ENCODE measurements at places on chromosomes 4 and X.

DNA sequence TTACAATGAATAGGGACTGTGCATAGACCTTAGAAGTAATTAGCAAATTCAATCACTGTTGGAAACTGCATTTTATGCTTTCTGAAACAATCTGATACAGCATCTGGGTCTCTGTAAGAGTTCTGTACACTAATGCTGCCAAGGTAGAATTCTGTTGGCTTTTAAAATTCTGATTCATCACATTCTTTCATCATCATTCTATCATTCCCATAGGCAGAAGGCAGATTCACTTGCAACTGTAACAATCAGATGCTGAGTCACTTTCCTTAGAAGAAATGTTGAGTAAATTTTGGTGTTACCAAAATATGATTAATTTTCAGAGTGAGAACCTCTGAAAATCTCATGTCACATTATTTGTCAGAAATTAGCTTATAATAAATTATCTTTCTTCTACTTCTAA lies 267.2 kb downstream of the MAPK10 start:
- no peak for DNase-seq

DNA sequence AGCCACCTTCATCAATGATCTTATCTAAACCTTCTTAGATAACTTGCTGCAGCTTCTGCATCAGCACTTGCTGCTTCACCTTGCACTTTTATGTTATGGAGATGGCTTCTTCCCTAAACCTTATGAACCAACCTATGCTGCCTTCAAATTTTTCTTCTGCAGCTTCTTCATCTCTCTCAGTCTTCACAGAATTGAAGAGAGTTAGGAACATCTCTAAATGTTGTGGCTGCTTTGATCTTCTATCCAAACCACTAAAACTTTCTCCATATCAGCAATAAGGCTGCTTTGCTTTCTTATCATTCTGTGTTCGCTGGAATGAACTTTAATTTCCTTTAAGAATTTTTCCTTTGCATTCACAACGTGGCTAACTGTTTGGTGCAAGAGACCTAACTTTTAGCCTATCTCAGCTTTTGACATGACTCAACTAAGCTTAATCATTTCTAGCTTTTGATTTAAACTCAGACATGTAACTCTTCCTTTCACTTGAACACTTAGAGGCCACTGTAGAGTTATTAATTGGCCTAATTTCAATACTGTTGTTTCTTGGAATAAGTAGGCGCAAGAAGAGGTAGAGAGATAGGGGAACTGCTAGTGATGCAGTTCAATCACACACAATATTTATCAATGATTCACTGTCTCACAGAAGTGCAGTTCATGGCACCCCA lies 36.1 kb upstream of the CORIN start:
- DNase-seq: no peak

DNA sequence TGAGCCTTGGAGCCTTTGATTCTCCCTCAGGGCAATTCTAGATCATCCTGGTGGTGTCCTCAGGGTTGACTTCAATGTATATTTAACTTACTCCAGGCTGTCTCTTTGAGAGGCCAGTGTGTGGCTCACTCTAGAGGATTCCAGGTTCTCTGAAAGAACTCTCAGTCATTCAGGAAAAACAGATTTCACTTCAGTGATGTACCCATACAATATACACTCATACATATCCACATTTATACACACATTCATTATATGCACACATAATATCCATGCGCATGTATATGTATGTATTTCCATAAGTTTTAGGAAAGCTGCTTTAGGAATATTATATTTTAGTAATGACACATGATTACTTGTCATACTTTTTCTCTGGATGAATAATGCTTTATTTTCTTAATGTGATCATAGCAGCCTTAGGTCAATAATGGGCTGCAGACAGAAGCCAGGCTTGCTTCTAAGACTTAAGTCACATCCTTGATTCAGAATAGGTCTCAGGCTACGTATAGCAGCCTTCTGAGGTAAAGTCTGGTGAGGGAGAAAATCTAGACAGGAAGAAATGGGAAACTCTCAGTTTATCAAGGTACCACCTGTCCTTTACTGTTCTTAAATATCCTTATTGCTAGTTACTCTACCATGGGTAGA lies 397.0 kb downstream of the GPAT3 start:
- no peak for DNase-seq

- no peak for DNase-seq
Observed at GRCh38 chr4:165813606-165814005, 59.4 kb upstream of the TLL1 start.

GRCh38 chrX:83511208-83511607 lies 3.1 kb downstream of the POU3F4 start:
- no peak for DNase-seq

GRCh38 chrX:17020356-17020755 lies 73.9 kb downstream of the REPS2 start:
- DNase-seq: peak; percentile 40

- DNase-seq: no peak
Observed at GRCh38 chr4:80900908-80901307, 129.6 kb upstream of the BMP3 start.

- no peak for DNase-seq
Observed at GRCh38 chrX:19555236-19555635, 39.9 kb upstream of the MAP3K15 start.

- DNase-seq: no peak
Observed at GRCh38 chr4:38145033-38145678, 185.0 kb downstream of the PTTG2 start.

DNA sequence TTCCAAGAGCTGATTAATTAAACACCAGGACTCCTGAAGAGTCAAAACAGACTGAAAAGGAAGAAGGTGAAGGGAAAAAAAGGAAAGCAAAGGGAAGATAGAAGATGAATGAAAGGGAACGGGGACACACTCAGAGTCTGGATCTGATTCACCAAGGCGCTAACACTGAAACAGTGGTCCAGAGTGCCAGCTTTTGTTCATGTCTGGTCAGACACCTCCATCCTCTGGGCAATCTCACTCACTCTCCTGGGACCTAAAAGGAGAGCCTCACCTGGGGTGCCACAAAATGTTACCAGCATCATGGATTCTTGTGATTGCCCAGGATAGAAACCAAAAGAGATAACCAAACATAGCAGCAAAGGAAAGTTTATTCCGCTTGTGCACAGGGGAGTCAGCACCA lies 120.3 kb upstream of the AFF2 start:
- no peak for DNase-seq

DNA sequence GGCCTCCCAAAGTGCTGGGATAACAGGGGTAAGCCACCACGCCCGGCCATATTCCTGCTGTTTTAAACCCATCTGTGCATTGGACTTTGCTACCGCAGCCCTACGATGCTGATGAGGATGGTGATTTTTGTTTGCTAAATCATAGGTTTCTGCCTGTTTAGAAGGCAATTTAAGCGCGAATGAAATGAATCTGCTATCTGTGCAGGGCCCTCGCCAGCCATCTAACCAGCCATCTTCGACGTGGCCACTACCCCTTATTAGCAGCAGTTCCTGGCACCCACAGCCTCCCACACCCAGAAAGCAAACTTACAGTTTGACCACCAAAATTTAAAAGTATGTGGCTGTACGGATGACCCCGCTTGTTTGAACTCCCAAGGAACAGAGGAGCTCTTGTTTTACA lies 178.5 kb downstream of the SHOX start:
- no peak for DNase-seq

DNA sequence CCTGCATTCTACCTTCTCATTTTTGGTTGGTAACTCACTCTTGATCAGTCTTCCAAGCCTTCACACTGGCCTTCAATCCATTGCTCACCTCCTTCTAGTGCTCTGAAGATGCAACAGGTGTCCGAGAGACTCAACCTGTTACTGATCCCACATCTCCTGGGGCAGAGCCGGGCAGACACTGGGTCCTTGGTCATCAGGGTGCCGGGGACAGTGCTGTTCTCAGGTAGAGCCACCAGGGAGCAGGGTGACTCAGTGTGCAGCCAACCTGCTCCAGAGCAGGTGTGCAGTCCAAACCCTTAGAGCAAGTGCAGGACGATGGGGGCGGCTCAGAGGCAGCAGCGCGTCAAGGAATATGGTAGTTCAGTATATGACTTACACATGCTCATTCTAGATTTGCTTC lies 188.4 kb downstream of the DHX15 start:
- DNase-seq: no peak

- DNase-seq: no peak
Observed at GRCh38 chrX:110944751-110945675, 149.4 kb upstream of the CHRDL1 start.

DNA sequence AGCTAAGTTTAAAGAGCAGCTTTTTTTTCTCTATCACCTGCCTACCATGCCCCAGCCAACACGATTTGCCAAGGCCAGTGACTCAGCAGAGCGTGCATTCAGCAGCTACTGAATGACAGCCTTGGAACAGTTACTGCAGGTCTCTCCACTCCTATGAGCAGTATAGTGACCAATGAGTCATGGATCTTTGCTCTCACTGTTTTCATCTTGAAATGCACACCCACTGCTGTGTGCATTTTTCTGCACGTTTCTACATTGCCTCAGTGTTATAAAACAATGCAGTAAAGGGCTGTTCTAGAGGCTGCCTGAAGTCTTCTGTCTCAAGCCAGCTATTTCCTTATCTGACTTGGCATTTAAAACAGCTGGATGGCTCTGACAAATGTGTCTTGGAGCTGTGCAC lies 66.0 kb upstream of the C4orf54 start:
- DNase-seq: peak; percentile 32

DNA sequence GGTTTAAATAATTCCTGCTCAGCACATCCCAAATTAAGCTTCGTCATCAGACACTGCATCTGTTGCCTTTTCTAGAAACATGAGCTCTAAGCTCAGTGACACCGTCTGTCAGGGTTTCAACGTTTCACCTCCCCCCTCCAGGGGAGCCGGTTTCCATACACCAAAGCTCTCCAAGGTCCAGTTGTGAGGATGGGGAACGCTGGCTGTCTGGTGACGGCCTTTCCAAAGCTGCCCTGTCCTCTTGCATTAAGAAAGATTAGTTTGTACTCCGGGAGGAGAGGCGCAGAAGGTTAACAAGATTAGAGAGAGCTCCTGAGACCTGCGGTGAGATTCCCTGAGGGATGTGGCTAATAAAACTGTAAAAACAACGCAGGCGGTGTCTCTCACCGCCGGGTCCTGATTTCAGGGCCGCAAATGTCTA lies 43.2 kb downstream of the ASMT start:
- DNase-seq: no peak

- no peak for DNase-seq
Observed at GRCh38 chr4:155419266-155419665, 42.5 kb upstream of the MAP9 start.

DNA sequence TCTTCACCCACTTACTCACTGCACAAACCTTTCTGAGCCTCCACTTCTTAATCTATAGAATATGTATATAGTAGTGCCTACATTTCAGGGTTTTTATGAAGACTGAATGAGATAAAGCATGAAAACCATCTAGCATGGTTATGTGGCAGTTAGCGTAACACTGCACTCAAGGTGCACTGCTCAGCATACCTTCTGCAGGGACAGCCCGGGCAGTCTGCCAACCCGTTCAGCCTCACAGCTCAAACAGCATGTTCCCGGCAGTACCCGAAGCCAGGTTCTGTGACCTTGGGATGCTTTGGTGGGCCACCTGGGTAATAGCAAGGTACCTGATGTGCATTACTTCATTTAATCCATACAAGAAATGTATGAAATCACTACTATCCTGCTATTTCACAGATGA lies 81.4 kb downstream of the DOCK11 start:
- peak; percentile 41 for DNase-seq

GRCh38 chr4:168880811-168881595 lies 129.1 kb downstream of the CBR4 start:
- DNase-seq: no peak

DNA sequence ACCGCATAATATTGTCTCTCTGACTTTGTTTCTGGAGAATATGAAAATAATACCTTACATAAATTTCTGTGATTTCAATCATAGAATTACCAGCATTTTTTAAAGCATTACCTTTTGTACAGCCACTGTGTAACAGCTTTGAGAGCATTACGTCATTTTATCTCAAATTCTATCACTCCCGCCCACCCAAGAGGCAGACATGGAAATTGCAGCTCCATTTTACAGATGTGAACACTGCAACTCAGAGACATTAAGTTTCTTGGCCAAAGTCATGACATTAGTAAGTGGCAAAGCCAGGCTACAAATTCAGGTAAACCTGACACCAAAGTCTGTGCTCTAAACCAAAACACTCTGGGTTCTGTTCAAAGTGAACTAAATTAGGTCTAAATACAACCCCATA lies 33.6 kb upstream of the KDR start:
- no peak for DNase-seq

- DNase-seq: no peak
Observed at GRCh38 chrX:118965395-118965794, 9.0 kb upstream of the LONRF3 start.

GRCh38 chrX:110758781-110759422 lies 36.7 kb downstream of the CHRDL1 start:
- no peak for DNase-seq

- no peak for DNase-seq
Observed at GRCh38 chr4:57710053-57710452, 599.9 kb upstream of the IGFBP7 start.

GRCh38 chr4:8133897-8134563 lies 24.6 kb downstream of the ABLIM2 start:
- DNase-seq: no peak

GRCh38 chrX:47193475-47194193 lies at the start of gene UBA1:
Gene UBA1, plus strand, starts transcription at chrX:47193829. Its CDS starts 4,974 bp downstream, at chrX:47198803.
- DNase-seq: peak; percentile 95

GRCh38 chr4:183053681-183054080 lies 45.4 kb upstream of the WWC2 start:
- DNase-seq: no peak

DNA sequence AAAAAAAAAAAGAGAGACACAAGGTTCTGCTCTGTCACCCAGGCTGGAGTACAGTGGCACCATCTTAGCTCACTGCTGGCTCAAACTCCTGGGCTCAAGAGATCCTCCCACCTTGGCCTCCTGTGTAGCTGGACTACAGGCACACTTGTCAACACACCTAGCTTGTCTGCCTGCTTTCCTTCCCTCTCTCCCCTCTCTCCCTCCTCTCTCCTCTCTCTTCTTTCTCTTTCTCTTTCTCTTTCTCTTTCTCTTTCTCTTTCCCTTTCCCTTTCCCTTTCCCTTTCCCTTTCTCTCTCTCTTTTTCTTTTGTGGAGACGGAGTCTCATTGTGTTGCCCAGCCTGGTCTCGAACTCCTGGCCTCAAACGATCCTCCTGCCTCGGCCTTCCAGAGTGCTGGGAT lies 132.1 kb downstream of the DIPK2B start:
- no peak for DNase-seq

DNA sequence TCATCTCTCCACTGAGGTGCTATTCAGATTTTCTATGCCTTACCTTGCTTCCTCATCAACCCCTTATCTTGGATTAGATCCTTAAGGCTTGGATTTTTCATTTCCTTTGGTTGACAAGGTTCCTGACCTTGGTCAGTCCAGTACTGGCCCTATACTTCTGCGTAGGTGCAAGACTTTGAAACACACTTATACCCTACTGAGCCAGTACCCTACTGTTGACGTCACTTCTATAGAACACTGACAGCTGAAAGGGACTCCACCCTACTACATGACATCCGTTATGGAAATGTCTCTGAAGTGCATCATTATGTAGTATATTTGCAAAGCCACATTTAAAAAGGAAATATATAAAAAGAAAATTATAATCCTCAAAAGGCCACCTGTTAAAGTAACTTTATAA lies 12.0 kb upstream of the PLS3 start:
- no peak for DNase-seq

All from lung (tissue), 17 donors.